Neural crest cell (in vitro differentiated cells): ENCODE measurements at places on chromosomes 16 and 17. TPM values are rescaled to one million over a fixed set of nuclear protein-coding genes. Genes with fewer than 3 reads are reported as not detected.

The KRT9 gene
- total RNA-seq, result not detected in 2 replicates

The VTN gene
- 0.40 and 0.68 TPM in 2 replicates for total RNA-seq

The CLEC18B gene
- 1.4 and 2.1 TPM in 2 replicates for total RNA-seq

The VMO1 gene
- total RNA-seq, result 1.0 and 1.6 TPM in 2 replicates

The SLC6A2 gene
- total RNA-seq, result not detected in 2 replicates

The GLG1 gene
- total RNA-seq, result 114 and 117 TPM in 2 replicates

The LGALS9B gene
- not detected in 2 replicates for total RNA-seq

The VAT1L gene
- total RNA-seq, result 4.8 and 5.2 TPM in 2 replicates
